SJCRH30 (cell line): ENCODE measurements at places on chromosomes 12 and 14. TPM values are rescaled to one million over a fixed set of nuclear protein-coding genes. Genes with fewer than 3 reads are reported as not detected.

The NEUROD4 gene
- not detected in 2 replicates for total RNA-seq

DNA sequence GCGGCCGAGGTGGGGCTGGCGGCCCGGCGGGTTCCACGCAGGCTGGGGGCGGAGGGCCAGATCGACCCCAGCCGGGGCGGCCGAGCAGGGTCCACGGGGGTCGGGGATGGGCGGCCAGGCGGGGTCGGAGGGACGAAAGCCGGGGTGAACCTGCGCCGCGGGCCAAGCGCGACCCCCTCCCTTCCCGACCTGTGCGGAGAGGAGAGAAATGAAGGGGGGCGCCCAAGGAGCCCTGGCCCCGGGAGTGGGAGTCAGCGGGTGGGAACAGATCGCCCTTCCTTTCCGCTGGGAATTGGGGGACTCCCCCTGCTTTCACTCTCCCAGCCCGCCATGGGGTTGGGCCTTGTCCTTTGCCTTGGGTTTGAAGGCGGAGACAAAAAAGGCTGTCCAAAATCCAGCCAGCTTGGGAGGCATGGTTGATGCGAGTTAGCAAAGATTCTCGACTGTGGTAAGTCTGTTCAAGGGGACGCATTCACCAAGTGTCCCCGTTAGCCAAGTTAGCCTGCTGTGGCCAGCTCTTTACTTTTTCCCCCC is 559 bp upstream of the CKAP4 start:
- no peaks in the 10 kb centered on the region; the same call in 1 of the 2 replicates for H3K4me1 ChIP-seq
- H3K27me3 ChIP-seq = no peaks in the 10 kb centered on the region
- peak overlapping the region; percentile 91 for H3K4me3 ChIP-seq
- peak; percentile 69 for DNase-seq
- 0 out of 2 replicates have a peak, but pooled peaks cover 4% of the 10 kb centered on the region for H3K36me3 ChIP-seq

DNA sequence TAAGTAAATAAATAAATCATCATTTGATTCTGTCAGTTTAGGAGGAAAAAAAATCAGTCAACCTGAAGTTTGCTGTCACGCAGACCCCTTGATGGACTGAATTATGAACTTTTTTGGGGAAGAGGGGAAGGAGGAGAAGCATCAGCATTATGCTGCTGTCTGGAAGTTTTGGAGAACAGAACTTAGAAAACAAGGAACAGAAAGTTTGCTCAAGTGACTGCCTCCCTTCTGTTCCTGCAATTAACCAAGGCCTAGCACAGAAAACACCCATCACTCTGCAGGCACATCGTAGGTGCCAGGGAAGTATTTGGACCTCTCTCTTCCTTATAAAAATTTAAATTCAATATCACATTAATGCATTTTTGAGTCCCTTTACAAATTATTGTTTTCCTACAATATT is 283.8 kb downstream of the VRK1 start:
- DNase-seq = no peak
- H3K4me3 ChIP-seq = no peak overlapping the region
- no peaks in the 10 kb centered on the region for H3K27me3 ChIP-seq
- no peak overlapping the region for H3K27ac ChIP-seq
- H3K4me1 ChIP-seq = 0 out of 2 replicates have a peak, but pooled peaks cover 2% of the 10 kb centered on the region

DNA sequence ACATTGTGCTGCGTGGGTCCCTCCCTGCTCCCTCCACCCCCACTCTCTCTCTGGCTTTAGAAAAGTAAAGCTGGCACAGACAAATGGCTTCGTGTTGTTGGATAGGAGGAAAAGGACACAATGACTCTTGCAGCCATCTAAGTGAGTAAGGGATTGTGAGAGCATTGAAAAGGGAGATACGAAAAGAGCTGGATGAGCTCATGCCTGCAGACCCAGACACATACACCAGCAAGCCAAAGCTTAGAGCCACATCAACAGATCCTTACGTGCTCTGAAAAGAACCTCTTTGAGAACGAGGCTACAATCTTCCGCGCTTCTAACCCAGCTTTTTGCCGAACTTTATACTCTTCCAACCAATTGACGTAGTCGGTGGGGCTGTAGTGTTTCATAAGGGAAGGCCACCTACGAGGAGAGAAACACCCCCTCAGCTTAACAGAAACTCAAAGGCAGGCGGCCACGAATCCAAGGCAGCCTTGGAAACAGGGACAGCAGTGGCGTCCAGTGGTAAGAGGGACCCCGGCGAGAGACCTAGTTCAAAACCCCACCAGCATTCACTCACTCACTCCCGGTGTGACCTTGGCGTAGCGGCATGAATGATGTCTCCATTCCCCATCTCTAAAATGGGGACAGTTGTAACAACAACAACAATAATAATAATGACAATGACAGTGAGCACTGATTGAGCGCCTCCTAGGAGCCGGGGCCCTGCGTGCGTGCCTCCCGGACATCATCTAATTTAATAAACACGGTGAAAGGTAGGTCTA is 1.1 kb downstream of the FBXO21 start:
- no peaks in the 10 kb centered on the region for H3K27me3 ChIP-seq
- H3K4me3 ChIP-seq = peak overlapping the region; percentile 91
- H3K36me3 ChIP-seq = peaks cover 25% of the 10 kb centered on the region
- no peak overlapping the region; the same call in 1 of the 2 replicates for H3K27ac ChIP-seq
- H3K4me1 ChIP-seq = no peaks in the 10 kb centered on the region
- no peak for DNase-seq

The HDAC7 gene
- 34.9 and 37.1 TPM in 2 replicates for total RNA-seq

GRCh38 chr12:28527631-28528249 is 337.5 kb downstream of the CCDC91 start:
- H3K27ac ChIP-seq = no peak overlapping the region
- no peak for DNase-seq
- H3K4me3 ChIP-seq = no peak overlapping the region
- no peaks in the 10 kb centered on the region for H3K27me3 ChIP-seq

The TAS2R46 gene
- total RNA-seq = 1.2 and 2.3 TPM in 2 replicates

The SLC2A3 gene
- 1.9 and 2.6 TPM in 2 replicates for total RNA-seq

- H3K36me3 ChIP-seq = no peaks in the 10 kb centered on the region
- H3K4me3 ChIP-seq = no peak overlapping the region
- H3K4me1 ChIP-seq = peaks cover 13% of the 10 kb centered on the region
- DNase-seq = no peak
- H3K27me3 ChIP-seq = no peaks in the 10 kb centered on the region
These were observed 78.0 kb downstream of the LRRC74A start for GRCh38 chr14:76904100-76904739.

DNA sequence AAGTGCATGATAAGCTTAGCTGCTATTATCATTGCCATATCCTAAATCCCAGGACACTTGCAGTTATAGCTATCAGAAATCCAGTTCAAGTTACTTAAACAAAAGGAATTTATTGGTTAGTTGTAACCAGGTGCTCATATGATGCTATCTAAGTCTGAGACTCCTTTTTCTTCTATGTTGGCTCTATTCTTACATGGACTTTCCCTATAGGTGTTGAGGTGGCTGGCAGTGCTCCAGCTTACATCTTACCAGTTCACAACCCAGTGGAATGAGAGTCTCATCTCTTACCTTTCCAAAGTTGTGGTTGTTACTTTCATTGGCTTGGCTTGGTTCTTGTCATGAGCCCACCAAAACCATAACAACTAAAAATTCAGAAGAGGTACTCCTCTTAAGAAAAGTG is 94.6 kb downstream of the DACT1 start:
- DNase-seq = no peak
- no peaks in the 10 kb centered on the region for H3K27me3 ChIP-seq
- no peak overlapping the region for H3K27ac ChIP-seq
- peaks cover 19% of the 10 kb centered on the region for H3K4me1 ChIP-seq
- H3K36me3 ChIP-seq = no peaks in the 10 kb centered on the region
- H3K4me3 ChIP-seq = no peak overlapping the region

DNA sequence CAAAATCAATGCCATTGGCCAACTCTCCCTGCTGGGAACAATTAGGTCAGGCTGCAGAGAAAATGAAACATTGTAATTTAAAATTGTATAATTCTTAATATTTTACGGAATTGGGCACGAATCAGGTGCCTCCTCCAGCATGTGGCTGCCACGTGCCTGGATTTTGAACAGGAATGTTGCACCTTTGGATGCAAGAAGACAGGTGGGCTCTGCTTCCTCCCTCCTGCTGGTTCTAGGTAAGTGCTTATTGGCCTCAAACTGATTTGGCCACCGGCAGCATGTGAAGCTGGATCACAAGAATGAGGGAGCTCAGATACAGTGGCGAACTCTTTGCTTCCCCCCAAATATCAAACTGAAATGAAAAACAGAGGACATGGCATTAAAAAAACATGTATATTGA is 1559.9 kb upstream of the FLRT2 start:
- no peak overlapping the region for H3K4me3 ChIP-seq
- no peaks in the 10 kb centered on the region for H3K27me3 ChIP-seq
- no peak overlapping the region for H3K27ac ChIP-seq
- no peak for DNase-seq
